NCI-H1092 treated with DMSO at 0.1 percent for 48 hours (cell line): ENCODE measurements at places on chromosomes 6 and 20.

DNA sequence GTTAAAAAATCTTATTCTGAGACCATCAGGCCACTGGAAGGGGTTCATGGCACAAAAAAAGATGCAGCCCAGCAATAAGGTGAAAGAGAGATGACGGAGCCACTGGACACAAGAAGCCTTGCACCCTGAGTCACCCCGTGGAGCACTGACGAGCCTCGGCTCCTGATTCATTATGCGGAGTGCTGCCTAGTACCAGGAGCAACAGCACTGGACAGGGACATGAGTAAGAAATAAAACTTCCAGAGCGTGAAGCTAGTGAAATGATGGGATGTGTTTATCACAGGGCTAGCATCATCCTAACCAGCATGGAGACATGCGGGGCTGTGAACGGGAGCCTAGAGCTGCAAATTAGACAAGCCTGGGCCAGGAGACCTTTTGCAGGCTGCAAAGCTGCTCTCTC is 53.3 kb downstream of the RNASET2 start:
- no peak for DNase-seq

DNA sequence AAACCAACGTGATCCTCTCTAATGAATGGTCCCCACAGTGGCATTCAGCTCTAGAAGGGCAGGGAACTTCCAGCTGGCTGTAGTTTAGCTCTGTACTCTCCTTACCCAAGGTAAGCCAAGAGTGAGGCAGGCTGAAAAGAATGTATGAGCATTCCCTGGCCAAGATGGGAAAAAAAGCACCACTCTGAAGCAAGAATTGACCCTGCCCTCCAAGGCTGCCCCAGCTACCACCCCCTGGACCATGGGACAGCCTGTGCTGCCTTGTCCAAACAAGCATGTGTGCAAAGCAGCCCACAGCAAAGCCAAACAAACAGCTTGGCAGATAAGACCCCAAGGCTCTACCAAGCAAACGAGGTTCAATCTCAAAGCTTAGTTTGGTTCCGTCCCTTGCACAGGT is 73.9 kb downstream of the GFOD1 start:
- DNase-seq = no peak

GRCh38 chr6:146389740-146390139 is 153.9 kb upstream of the RAB32 start:
- DNase-seq = no peak

DNA sequence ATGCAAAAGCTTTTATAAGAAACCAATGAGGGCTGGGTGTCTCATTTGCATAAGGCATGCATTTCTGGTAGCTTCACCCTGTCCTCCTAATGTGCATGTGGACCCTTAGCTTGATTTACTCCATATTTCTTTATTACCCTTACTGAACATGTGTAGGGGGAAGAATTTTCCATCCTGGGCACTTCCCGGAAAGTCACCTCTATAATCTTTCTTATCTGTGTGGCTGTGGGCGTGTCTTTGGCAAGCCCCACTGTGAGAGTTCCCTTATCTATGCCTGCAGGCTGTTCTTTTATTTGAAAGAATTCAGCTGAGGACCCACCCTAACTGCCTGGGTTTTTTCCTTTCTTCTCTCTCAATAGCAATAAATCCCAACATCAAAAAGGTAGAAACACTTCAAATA is 627.8 kb downstream of the DOK5 start:
- no peak for DNase-seq

DNA sequence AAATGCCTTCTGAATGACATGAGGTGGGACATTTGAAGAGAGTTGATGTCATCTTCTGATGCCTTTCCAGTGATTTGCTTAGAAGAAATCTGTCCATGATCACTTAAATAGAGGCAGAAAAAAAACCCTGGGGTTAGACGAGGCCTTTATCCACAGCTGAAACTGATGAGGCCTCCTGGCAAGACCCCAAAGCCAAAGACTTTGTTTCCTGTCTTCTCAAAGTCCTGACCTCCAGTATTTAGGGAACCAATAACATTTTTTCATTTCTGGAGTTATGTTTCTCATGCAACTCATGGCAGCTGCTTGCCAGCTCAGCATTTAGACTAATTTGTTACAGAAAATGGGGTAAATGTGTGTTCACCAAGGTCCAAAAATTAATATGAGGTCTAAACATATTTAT is 248.0 kb upstream of the PRDM1 start:
- DNase-seq = no peak
